ENCODE measurements at places on chromosomes 1 and 21. TPM values are rescaled to one million over a fixed set of nuclear protein-coding genes. Genes with fewer than 3 reads are reported as not detected.

Gene SPATA45
- total RNA-seq = not detected

Gene CNIH3
- total RNA-seq = 0.88 TPM

Gene TESK2
- 2.8 TPM for total RNA-seq

Gene SPRR2A
- not detected for total RNA-seq

Gene NBPF1
- total RNA-seq = 17.5 TPM

Gene OR10J4
- total RNA-seq = not detected

Gene NRDC
- 120 TPM for total RNA-seq
